ENCODE measurements at places on chromosomes 5 and 9.

DNA sequence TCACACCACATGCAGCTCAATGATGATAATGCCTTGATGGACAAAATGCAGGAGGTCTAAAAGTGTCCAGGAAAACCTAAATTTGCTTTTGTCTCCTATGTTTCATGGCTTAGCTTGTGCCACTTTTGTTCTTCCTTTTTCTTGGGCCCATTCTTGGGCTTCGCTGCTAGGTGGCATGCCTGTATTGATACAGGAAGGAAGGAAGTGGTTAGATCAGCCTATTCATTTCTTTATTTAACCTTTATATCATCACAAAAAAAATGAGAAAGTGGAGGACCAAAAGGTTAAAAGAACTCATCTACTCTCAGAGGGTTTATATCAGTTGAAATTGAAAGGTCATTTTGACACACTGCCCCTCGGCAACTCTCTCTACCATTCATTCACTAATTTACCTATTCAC lies 260.2 kb downstream of the ARHGAP26 start:
- no peak for DNase-seq

- DNase-seq: no peak
Measured at GRCh38 chr9:128349772-128350171, 9.4 kb downstream of the SLC27A4 start.

- DNase-seq: no peak
Measured at GRCh38 chr9:79617395-79617794, 45.6 kb downstream of the TLE4 start.

- DNase-seq: no peak
Measured at GRCh38 chr5:149839761-149840160, 104.8 kb downstream of the PDE6A start.

GRCh38 chr9:31740705-31741104 lies 643.7 kb upstream of the ACO1 start:
- DNase-seq: no peak

DNA sequence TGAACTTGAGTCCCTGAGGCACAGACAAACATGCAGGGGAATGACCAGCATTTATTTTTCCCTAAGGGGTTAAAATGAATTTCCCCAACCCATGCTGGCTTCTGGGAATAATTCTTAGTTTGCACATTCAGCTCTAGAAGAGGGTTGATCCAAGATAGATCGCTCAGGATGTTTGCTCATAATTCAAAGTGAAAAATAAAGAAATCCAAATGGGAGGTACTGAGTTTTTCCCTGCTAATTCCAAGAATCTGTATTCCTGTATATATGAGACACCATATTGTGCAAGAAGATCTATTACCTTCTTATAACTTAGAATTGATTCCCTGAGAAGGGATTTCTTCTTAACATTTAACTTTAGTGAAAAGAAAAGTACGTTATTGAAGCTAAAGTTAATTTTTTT lies 96.2 kb downstream of the VCAN start:
- DNase-seq: no peak

- DNase-seq: no peak
Measured at GRCh38 chr9:78753039-78753438, 456.1 kb downstream of the PSAT1 start.

DNA sequence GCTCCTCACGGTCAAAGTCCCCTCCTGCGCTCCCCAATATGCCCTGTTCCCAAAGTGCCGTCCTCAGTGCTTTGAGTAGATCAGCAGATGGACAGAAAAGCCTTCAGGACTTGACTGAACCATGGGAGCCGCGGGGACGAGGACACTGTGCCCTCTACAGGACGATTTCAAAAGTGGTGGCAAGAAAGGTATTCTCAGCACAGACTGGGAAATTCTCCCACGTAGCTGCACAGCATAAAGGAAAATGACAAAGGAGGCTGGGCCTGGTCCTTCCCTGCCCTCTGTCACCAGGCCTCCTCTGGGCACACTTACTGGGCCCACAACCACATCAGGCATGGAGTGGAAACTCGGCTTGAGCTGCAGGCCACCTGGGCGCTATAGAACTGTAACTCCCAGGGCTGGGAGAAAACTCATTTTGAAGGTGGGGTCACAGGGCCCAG lies 16.7 kb upstream of the MTMR12 start:
- peak; percentile 73 for DNase-seq

DNA sequence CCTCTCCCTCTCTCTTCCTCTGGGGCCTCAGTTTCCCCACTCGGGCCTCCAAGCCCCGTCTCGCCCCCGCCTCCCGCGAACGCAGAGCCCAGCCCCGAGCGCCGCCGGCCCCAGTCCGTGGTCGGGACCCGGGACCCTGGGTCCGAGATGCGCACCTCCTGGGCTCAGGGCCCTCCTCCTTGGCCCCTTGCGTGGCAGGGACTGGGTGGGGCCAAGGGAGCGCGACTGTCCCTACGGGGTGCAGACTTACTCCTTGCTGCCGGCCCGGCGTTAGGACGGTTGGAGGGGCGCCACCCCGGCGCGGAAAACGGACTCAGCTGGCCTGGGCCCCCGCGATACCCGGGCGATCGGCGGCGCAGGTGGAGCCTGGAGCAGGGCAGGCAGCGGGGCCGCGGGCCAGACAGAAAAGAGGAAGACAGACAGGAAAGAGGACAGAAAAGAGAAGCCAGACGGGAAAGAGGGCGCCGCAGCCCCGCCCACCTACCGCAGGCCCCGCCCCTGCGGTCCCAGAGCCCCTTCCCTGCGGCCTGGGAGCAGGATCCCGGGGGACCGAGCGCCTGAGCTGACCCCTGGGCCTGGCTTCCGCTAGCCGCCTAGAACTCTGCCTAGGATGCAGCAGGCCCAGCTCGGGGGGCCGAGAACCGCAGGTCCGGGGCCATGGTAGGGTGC lies at the start of gene GBGT1:
TSS of gene GBGT1 (minus strand) at position 411 of the 669 bp plus-strand sequence. CDS start 1,502 bp downstream, outside the sequence.
- DNase-seq: peak; percentile 62

DNA sequence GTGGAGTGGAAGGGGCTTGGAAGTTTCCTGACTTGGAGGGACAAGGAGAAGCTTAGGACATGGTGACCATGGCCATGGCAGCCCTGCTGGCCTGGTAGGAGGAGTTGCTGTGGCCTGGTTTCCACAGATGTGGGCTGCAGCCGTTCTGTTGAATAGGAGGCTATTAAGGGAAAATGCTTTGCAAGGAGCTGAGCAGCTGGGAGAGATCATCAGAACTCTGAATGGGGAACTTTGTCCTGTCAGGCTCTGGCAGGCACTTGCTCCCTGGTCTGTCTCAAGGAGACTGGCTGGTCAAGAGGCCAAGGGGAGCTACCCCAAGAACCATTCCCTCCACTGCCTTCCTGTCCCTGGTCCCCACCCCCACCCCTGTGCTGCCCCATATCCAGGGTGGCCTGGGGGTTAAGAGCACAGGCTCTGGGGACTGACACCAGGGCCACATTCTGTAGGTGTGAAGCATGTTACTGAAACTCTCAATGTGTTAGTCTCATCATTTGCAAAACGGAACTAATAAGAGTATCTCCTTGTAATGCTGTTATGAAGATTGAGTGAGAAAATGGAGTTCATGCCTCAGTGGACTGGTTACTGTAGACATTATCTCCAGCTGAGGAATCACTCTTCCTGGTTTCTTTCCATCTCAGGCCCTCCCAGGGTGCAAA lies 84.0 kb upstream of the ARAP3 start:
- DNase-seq: no peak

- peak; percentile 48 for DNase-seq
Measured at GRCh38 chr9:19231126-19231903, 822 bp downstream of the DENND4C start.

GRCh38 chr9:85995599-85995998 lies 54.7 kb downstream of the NAA35 start:
- peak; percentile 14 for DNase-seq

All from inflammatory macrophage (primary cell).